Cerebellar nuclear complex (tissue), 1 donor: ENCODE measurements at places on chromosomes 11 and 22.

DNA sequence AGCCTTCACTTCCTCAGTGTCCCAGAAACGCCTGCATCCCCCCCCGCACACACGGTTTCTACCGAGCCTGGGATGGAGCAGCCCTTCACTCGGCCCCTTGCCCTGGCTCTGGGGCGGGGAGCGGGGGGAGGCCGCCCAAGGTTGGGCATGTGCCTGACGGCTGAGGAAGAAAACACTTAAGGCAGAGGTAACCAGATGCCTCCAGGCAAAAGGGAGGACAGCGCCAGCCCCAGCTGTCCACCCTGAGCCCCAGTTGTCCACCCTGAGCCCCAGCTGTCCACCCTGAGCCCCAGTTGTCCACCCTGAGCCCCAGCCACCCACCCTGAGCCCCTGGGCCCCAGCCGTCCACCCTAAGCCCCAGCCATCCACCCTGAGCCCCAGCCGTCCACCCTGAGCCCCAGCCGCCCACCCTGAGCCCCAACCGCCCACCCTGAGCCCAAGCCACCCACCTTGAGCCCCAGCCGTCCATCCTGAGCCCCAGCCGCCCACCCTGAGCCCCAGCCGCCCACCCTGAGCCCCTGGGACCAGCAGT, 3.8 kb upstream of the TTLL8 start:
- DNase-seq, result no peak

DNA sequence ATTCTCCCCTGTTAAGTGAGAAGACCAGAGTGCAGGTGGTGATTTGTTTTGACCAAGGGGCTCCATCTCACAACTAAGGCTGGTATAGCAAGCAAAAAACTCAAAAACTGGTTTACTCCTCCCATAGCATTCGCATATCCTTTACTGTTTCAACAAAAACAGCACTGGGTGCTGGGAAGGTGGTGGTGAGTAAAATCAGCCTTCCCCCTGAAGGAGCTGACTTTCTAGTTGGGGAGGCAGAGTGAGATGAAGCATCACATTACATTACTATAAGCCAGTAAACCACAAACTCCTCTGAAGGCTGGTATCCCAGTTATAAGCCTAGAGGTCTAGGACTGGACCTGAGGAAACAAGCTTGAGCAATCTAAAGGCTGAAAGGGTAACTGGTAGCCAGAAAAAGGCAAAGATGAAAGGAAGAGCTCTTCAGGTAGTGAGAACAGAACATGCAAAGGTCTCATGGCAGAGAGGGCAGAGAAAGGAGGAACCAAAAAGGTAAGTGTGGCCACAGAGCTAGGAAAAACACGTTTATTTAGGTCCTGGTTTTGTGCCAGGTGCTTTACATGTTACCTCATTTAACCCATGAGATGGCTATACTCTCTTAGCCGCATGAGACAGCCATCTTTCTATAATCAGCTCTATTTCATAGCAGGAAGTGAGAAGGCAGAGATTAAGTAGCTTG, 22.3 kb downstream of the TMEM123 start:
- no peak for DNase-seq

- no peak for DNase-seq
Measured at GRCh38 chr22:33785283-33785968, 134.8 kb downstream of the LARGE1 start.

DNA sequence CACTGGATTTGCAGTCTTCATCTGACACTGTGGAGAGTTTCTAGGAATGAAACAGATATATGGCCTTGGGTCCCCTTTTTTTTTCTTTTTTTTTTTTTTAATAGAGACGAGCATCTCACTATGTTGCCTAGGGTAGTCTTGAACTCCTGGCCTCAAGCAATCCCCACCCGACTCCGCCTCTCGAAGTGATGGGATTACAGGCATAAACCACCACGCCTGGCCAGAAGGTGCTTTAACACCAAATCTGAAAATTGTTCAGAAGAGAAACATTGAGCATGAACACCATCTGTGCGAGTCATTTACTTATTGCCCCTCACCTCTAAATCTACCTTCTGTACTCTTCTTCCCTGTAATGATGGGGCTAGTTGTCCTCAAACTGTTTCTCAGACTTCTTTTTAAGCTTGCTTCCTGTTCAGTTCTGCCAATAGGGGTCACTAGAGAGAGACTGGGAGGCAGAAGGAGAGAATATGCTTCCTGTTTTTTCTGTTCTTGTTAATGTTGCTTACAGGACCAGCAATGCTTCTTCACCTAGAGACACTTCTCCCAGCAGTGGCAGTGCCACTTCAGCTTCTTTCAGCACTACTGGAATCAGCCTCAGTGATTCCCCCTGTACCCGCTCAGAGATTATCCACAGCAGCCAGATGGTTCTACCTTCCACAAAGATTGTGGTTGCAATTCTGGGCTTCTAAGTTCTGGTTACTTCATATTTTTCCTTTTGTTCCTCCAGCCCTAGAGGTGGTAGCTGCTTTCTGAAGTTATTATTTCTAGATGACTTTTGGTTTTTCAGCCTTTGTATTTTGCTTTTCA, 20.8 kb upstream of the ZBED5 start:
- no peak for DNase-seq

DNA sequence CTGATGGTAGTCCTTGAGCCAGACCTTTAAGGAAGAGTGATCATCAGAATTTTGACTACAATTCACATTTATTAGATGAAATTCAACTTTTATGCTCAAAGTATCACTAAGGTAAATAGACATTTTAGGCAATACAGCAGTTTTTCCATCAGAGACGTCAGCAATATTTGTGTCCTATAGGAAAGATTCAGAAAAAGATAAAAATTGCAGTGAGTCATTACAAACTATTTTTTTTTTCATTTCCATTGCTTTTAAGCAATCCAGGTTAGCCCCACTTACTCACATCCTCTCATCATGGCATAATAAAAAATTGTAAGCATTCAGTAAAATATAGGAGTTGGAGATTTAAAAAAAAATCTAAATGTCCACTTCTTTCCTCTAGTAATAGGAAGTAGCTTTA, 46.9 kb downstream of the MSANTD4 start:
- DNase-seq, result no peak

GRCh38 chr11:3969613-3970012, 114.1 kb downstream of the STIM1 start:
- DNase-seq, result no peak

DNA sequence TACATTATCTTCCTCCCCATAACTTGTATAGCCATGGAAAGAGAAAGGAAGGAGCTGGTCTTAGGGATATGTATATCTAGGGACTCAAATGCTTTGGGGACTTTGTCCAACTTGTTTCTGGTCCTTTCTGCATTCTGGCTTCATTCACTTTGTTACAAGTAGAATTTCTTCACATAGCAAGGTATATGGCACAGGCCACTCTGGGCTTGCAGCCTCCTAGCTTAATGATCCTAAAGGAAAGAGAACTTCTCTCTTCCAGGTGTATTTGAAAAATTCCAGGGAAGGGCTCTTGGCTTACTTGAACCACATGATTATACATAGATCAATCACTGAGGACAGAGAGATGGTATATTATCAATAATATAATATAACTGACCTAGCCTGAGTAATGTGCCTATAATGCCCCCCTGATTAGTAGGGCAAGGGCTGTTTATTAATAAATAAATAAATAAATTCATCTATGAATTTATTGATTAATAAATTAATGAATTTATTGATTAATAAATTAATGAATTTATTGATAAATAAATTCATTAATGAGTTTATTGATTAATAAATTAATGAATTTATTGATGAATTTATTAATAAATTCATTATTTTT, 48.2 kb upstream of the CEP295 start:
- no peak for DNase-seq

DNA sequence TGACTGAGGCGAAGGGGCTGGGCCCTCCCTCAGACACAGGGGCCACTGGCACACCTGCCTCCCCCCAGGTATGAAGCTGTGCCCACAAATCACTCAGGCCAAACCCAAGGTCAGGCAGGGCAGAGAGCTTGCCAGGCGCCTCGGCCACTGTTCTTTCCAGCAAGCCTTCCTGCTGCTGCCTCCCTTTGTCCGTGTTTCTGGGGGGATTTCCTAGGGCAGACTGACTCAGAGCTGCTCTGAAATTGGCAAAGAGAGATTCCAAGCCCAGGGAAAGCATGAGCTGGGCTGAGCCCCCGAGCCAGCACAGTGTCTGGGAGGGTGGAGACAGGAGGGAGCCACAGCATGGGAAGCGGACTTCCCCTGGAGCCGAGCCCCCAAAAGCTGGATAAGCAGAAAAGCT, 33.2 kb downstream of the PPP2R1B start:
- DNase-seq, result no peak

GRCh38 chr11:61473370-61474012, 35.1 kb upstream of the LRRC10B start:
- DNase-seq, result no peak

DNA sequence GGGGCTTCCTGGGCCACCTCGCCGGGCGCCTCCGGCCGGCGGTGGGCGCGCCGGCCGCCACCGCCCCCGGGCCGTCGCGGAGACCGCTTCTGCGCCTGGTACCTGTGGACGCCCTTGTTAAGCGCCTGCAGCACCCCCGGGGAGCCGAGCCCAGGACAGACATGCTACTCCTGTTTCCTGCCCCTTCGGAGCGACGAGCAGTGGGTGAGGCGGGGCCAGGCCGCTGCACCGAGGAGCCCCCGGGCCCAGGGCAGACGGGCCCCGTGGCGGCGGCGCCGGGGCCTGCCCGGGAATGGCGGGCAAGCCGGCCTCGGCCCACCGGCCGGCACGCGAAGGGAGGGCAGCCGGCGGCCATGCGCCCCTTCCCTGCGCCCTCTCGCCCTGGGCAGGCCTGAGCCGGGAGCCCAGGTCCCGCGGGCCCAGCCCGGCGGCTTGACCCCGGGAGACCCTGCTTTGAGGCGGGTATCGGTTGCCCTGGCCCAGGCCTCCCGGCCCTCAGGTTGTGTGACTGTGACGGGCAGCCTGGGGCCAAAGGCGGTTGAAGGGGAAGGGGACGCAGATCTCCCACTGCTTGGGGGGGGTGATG, 789 bp upstream of the KDM2A start:
- DNase-seq, result no peak

- DNase-seq, result no peak
Measured at GRCh38 chr11:2380807-2381350, 3.8 kb downstream of the CD81 start.

GRCh38 chr11:9057888-9058287, 33.5 kb downstream of the SCUBE2 start:
- DNase-seq, result no peak

DNA sequence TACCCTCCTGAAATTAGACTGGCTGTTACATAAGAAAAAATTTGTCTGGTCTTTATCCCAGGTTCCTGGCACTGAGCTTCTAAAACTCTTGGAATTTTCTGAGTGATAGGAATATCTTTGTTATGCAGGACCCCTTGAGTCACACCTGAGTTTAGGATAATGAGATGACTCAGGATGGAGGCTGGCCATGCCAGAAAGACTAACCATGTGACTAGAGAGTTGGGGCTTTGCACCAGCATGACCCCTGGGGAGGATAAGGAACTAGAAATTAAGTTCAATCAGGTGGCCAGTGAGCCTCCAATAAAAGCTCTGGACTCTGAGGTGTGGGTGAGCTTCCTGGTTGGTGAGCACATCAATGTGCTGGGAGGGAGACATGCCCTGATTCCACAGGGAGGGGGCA, 88.1 kb downstream of the XRRA1 start:
- no peak for DNase-seq

GRCh38 chr11:70054004-70054403, 24.1 kb upstream of the ANO1 start:
- DNase-seq, result no peak

DNA sequence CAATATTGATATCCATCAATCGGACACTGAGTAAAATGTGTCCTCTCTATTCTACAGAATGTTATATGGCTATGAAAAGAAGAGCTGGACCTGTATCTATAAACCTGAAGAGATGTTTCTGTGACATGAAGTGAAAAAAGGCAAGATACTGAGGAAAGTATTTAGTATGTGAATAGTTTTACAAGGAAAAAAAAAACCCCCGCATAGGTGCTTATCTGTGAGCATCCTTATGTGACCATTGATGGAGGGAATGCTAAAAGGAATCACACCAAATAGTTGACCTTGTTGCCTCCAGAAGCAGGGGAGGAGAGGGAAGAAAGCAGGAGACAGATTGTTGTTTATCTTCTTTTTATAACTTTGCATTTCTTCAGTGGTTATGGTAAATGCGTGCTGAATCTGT, 661 bp upstream of the PRG2 start:
- DNase-seq, result no peak

DNA sequence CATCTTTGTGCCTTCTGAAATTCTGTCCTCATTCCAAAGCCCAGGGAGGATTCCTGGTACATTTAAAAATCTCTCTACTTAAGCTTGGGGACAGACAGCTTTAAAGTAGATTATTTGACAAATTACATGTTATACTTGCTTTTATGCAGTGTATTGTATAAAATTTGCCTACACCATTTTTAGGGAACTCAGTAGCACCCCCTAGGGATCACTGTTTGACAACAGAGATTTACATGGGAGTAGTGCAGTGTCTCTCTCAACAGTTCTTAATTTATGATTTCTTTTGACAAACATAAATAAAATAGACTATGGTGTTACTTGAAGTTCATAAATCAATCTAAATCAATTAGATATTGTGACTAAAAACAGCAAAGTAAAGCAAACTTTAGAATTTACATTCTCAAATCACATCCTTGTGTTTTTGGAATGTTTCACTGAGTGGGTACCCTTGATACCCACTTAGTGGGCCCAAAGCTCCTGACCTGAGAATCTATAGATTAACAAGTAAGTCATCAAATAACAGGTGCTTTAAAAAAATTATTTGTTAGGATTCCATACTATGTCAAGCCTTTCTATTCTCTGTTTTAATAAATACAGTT, 428.8 kb downstream of the DYNC2H1 start:
- no peak for DNase-seq

- no peak for DNase-seq
Measured at GRCh38 chr11:33747979-33748378, 11.8 kb upstream of the CD59 start.

DNA sequence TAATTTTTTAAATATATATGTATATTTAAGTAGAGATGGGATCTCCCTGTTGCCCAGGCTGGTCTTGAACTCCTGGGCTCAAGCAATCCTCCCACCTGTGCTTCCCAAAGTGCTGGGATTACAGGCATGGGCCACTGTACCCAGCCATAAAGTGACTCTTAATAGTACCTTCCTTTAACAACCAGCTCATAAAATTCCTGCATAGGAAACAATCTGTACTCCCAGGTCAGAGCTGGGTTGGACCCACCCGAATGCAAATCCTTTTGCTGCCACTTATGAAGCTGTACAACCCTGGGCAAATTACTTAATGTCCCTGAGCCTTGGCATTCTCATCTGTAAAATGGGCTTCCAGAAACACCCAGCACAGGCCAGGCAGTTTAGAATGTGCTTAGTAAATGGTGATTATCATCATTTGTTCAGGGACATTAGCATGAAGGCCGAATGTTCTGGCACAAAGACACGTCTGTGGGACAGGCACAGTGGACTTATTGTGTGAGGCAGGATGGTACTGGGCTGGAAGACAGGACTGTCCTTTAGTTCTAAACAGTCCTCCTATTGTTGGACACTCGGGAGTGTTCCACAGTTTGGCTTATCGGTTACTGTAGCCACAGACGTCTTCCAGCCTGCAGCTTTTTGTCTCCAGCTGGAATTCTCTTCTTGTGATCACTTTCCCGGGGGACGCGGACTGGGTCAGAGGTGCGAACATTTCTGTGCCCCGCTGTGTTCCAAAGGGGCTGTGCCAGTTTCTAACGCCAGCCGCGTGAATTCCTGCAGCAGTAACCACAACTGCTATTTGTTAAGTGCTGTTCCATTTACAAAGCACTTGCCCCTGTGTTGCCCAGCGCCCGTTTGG, 6.0 kb downstream of the PDXP start:
- DNase-seq, result no peak

GRCh38 chr11:89182773-89183518, 5.3 kb downstream of the TYR start:
- DNase-seq, result no peak
